Transverse colon (tissue), 4 donors: ENCODE measurements at places on chromosomes 5 and 9.
A peak's percentile ranks its signal among the peaks of the same experiment; 100 is the strongest.

DNA sequence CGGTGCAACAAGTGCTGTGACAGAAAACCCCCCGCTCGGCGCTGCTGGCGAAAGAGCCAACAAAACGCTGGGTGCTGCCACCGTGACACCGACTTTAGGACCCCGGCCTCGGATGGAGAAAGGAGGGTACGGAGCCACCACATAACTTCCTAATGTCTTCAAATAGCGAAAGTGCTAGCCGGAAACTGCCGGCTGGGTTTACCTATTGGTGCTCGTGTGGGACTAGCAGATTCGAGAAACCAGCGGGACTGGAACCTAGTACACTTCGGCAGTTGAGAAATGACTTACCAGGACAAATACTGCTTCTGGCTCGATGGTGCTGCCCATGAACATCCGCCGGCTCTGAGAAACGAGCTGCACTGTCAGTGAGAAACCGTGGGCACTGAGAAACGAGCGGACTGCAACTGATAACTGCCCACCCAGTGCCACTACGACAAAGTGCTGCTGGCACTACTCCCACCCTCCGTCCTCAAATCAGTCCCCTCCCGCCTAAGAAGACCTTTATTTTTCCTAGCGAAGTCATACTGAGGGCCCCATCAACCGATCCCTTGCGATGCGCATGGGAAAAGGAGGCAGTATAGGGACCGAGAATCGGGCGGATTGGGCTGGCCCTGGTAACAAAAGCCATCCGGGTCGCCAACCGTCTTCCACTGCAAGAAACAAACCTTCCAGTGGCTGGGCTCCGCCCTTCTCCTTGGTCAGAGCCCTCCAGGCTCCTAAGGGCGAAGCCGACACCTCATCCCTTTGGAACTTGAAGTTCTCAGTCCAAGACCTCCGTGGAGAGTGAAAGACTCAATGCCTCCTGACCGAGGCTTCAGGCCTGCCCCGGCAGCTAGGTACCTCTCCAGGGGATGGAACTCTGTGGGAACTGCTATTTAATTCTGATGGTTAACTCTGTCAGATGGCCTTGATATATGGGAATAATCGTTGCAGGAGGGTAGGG is 27.0 kb upstream of the ANXA2R start:
- peak; percentile 91 for DNase-seq
- peaks cover 14% of the 10 kb centered on the region for H3K36me3 ChIP-seq
- H3K4me1 ChIP-seq, result peaks cover 15% of the 10 kb centered on the region
- H3K27me3 ChIP-seq, result no peaks in the 10 kb centered on the region

DNA sequence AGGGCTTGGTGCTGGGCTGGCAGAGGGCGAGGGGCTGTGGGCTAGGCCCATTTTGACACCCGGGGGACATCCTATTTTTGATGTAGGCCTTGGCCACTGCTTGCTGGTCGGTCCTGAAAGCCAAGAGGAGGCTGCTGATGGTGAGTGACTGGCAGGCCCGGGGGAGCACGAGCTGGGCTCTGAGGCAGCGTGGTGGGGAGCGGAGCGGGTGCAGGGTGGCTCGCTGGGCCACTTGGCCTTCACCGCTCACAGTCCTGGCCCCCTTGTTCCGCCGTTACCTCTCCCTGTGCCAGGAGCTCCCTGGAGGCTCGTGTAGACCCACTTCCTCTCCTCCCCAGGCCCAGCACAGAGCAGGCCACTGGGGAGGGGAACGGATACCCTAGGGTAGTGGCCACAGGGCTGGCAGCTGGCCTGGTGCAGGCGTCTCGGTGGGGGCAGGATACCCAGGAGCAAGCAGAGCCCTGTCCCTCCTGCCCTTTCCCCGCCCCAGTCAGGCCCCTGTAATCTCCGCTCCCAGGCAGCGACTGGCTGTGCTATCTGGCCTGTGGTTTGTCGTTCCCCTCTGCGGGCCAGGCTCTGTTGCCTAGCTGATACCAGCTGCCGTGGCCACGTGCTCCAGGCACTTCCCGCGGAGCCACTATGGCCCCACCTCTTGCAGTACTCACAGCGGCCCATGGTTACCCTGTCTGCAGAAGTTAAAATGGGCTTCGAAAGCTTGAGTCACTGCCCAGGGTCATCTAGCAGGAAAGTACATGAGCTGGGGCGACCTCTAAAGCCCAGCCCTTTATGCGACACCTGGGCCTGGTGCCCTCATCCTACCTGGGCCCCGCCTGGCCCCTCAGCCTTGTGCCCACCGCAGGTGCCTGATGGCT is 11.7 kb upstream of the DOLPP1 start:
- no peak overlapping the region for H3K4me3 ChIP-seq
- no peaks in the 10 kb centered on the region for H3K4me1 ChIP-seq
- peak overlapping the region; percentile 56 for H3K27ac ChIP-seq
- H3K36me3 ChIP-seq, result peaks cover 29% of the 10 kb centered on the region
- peak; percentile 71 for DNase-seq
- H3K27me3 ChIP-seq, result no peaks in the 10 kb centered on the region

DNA sequence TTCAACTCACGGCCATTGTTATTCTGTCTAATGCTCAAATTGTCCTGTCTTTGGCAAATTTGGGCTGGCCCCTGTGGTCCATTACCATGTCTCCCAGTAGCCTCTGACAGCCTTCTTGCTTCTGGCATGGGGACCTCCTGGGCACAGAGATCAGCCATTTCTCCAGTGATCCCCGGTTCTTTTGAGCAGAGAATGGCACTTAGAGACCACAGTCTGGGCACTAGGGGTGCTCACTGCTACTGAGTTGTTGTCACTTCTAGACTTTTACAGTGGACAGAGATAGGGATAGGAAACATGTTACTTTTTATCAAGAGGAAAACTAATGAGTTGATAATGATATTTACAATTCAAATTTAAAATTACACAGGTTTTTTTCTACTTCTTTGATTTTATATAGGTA is 47.6 kb upstream of the BARHL1 start:
- H3K4me1 ChIP-seq, result peaks cover 7% of the 10 kb centered on the region
- no peak overlapping the region for H3K27ac ChIP-seq
- DNase-seq, result no peak
- no peak overlapping the region for H3K4me3 ChIP-seq

DNA sequence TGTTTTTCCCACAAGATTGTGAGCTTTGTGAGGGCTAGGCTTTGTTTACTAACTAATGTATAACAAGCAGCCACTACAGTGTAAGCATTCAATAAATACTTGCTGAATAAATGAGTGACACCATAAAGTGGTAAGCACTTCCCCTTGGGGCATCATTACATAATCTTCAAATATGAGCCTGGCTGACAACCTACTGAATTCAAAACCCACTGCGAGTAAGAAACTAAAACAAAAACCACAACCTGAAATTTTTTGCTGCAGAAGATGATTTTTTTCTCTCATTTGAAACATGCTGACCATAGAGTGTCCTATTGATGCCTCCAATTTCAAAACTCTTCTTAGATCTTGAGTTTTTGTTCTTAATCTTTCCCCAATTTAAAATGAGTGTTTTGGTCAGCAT is 331.3 kb upstream of the CCNG1 start:
- H3K4me3 ChIP-seq, result no peak overlapping the region
- H3K4me1 ChIP-seq, result no peaks in the 10 kb centered on the region
- DNase-seq, result no peak
- H3K27ac ChIP-seq, result no peak overlapping the region
- H3K27me3 ChIP-seq, result no peaks in the 10 kb centered on the region

DNA sequence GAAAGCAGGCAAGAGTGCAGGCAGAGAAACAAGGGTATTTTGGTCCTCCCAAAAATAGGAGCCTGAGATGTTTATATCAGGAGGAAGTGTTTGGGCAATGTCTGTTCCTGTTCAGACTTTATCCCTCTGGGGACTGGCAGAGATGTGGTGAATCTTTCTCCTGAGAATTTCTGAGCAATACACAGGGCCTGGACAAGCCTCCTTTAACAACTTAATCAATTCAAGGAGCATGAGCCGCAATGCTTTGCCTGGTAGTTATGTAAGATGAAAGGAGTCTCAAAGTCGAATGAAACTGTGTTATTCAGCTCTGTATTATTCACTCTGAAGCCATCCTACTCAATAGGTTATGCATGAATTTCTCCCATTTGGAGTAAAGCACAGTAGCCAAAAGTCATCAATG is 365.6 kb downstream of the MAN2A1 start:
- no peak overlapping the region for H3K4me3 ChIP-seq
- H3K27me3 ChIP-seq, result no peaks in the 10 kb centered on the region
- no peaks in the 10 kb centered on the region for H3K4me1 ChIP-seq
- H3K27ac ChIP-seq, result no peak overlapping the region
- no peak for DNase-seq
- H3K36me3 ChIP-seq, result no peaks in the 10 kb centered on the region

DNA sequence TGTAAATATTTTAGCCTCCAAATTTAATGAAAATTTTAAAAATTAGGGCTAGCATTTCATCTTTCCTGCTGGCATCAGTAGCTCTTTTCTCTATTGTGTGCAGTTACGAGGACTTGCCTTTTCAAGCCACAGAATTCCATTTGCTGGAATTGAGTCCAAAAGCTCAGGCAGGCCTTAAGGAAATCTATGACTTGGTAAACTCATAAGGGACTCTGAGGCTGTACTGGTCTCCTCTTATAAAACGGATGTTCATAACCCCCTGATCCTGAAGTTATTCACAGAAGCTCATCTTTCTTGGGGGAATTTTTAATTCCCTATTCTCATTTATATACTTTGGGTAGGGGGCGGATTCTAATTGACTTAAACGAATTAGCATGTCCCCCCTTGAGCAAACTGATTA is 23.4 kb downstream of the ANKRA2 start:
- DNase-seq, result no peak

GRCh38 chr5:149439899-149440542 is 60.9 kb upstream of the IL17B start:
- peaks cover 23% of the 10 kb centered on the region for H3K4me1 ChIP-seq
- peak overlapping the region; percentile 78 for H3K27ac ChIP-seq
- no peaks in the 10 kb centered on the region for H3K27me3 ChIP-seq
- DNase-seq, result peak; percentile 85
- no peak overlapping the region for H3K4me3 ChIP-seq

- peaks cover 80% of the 10 kb centered on the region for H3K27me3 ChIP-seq
- H3K27ac ChIP-seq, result no peak overlapping the region
- no peak for DNase-seq
- no peak overlapping the region for H3K4me3 ChIP-seq
- H3K4me1 ChIP-seq, result no peaks in the 10 kb centered on the region
These were observed 26.6 kb downstream of the NR5A1 start for GRCh38 chr9:124480621-124480981.

GRCh38 chr5:173640156-173640804 is 23.8 kb upstream of the BOD1 start:
- H3K27me3 ChIP-seq, result no peaks in the 10 kb centered on the region
- H3K36me3 ChIP-seq, result no peaks in the 10 kb centered on the region
- no peak overlapping the region for H3K27ac ChIP-seq
- no peak overlapping the region for H3K4me3 ChIP-seq

DNA sequence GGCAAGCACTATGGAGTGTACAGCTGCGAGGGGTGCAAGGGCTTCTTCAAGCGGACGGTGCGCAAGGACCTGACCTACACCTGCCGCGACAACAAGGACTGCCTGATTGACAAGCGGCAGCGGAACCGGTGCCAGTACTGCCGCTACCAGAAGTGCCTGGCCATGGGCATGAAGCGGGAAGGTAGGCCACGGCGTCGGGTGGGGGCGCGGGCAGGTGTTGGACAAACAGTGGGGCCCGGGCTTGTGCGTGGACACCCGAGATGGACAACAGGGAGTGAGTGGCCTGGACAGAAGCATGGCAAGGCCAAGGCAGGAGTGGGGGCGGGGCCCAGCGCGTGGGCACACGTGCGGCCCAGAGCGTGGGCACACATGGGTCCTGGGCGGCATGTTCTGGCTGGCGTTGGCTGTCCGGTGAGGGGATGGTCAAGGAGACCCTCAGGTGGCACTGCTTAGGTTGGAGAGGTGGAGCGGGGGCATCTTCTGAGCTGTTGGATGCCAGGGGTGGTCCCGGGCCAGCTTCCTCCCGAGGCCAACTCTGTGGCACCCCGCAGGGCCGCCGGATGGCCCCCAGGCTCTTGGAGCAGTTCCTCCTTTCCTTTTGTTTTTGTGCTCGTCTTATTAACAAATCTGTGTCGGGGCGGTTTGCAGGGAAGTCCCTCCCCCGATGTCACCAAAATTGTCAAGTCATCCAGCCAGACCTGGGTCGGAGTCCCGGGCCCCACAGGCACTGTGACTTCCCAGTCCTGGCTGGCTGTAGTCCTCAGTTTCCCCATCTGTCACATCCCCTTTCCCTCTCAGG is 82.9 kb downstream of the RXRA start:
- H3K4me3 ChIP-seq, result no peak overlapping the region
- H3K27me3 ChIP-seq, result no peaks in the 10 kb centered on the region
- DNase-seq, result no peak
- no peak overlapping the region for H3K27ac ChIP-seq
- H3K36me3 ChIP-seq, result no peaks in the 10 kb centered on the region

DNA sequence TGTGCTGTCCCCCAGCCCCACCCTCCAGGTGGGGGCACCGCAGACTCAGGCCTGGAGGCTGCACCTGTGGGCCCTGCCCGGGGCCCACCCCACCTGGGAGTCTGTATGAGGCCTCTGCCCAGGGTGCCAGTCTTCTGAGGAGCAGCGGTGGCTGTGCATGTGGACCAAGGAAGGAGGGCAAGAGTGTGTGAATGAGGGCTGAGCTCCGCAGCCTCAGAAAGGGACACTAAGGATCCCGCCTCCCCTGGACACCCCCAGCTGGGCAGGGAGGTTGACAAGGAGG is 19.1 kb downstream of the FGD3 start:
- no peak overlapping the region for H3K4me3 ChIP-seq
- H3K27me3 ChIP-seq, result no peaks in the 10 kb centered on the region
- H3K4me1 ChIP-seq, result no peaks in the 10 kb centered on the region
- peak overlapping the region; percentile 76 for H3K27ac ChIP-seq

DNA sequence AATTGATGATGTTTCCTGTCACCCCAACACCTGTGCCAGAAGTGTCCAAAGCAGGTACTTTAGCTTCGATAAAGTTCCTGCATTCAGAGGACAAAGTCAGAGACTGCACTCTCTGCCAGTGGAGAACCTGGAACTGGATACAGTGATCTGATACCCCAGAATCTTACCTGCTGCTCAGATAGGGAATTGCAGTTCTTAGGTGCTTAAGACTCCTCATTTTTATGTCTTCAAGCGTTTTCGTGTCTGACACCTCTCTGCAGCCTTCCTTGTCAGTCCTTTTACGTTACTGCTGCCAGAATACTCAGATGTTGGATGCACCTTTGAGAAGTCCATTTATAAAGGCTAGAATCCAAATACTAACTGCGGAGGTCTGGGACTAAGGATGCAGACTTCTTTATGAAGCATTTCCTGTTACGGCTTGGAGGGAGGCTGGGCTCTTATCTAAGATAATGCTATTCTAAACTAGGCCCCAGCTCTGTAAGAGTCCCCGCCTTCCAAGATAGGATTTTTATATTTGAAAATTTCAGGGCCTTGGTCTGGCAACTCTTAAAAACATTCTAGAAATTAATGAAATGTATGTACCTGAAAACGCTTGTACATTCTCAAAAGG is 1.9 kb downstream of the ISOC1 start:
- DNase-seq, result no peak
- H3K36me3 ChIP-seq, result no peaks in the 10 kb centered on the region
- no peaks in the 10 kb centered on the region for H3K27me3 ChIP-seq
- H3K27ac ChIP-seq, result no peak overlapping the region
- no peak overlapping the region for H3K4me3 ChIP-seq
- H3K4me1 ChIP-seq, result no peaks in the 10 kb centered on the region

- H3K27ac ChIP-seq, result no peak overlapping the region
- H3K36me3 ChIP-seq, result no peaks in the 10 kb centered on the region
- no peaks in the 10 kb centered on the region for H3K4me1 ChIP-seq
- no peaks in the 10 kb centered on the region for H3K27me3 ChIP-seq
- H3K4me3 ChIP-seq, result no peak overlapping the region
- DNase-seq, result no peak
These were observed 122.8 kb downstream of the MTX3 start for GRCh38 chr5:79868163-79868670.
